ENCODE measurements at places on chromosomes 13 and 19. TPM values are rescaled to one million over a fixed set of nuclear protein-coding genes. Genes with fewer than 3 reads are reported as not detected.

LCP1 gene
- 948 TPM for total RNA-seq

- H3K27ac ChIP-seq, result peak overlapping the region; percentile 84
- H3K36me3 ChIP-seq, result no peaks in the 10 kb centered on the region
- H3K4me1 ChIP-seq, result peaks cover 48% of the 10 kb centered on the region
- no peak for DNase-seq
- peak overlapping the region; percentile 38 for H3K4me3 ChIP-seq
These were observed 7.9 kb downstream of the CEACAM3 start for GRCh38 chr19:41804336-41804735.

DNA sequence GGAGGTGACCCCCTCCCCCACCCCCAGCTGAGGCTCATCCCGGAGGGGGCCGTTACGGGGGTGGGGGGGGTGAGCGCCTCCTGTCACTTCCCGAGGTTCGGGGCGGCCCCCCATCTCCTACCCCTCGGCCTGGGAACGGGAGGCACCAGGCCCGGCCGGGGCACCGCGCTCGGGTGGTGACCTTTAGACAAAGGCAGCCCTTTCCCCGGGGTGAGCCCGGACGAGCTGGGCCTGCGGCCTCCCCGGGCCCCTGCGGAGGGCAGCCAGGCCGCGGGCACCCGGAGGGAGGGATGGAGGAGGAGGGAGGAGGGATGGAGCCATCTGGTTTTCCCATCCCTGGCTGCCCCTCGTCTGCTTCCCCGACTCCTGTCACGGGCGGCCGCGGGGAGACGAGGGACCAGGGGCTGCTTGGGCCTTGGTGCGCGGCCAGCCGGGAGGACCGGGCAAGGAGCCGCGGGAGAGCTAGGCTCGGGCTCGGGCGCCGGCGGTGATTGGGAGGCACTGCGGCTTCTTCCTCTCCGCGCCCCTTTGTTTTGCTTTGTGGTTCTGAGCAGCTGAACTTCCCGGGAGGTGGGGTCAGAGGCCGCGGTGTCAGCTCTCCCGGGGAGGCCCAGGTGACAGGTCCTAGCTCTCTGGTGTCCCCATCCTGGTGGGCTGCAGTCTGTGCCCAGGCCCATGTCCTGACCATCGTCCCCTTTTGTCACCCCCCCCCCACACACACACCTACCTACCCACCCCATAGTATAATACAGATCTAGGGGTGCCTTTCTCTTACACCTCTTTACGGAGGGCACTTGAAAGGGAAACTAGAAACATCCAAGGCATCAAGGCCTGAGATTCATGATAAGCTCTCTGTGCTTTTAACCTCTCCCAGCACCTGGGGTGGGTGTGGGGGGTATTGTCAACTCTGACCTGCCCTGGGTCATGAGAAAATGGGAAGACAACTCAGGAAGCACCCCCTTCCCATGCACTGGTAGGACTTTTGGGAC lies 1.3 kb downstream of the BICRA start:
- DNase-seq, result peak; percentile 29
- peak overlapping the region; percentile 50 for H3K27ac ChIP-seq
- H3K27me3 ChIP-seq, result no peaks in the 10 kb centered on the region
- H3K4me1 ChIP-seq, result peaks cover 38% of the 10 kb centered on the region
- H3K4me3 ChIP-seq, result peak overlapping the region; percentile 64

DNA sequence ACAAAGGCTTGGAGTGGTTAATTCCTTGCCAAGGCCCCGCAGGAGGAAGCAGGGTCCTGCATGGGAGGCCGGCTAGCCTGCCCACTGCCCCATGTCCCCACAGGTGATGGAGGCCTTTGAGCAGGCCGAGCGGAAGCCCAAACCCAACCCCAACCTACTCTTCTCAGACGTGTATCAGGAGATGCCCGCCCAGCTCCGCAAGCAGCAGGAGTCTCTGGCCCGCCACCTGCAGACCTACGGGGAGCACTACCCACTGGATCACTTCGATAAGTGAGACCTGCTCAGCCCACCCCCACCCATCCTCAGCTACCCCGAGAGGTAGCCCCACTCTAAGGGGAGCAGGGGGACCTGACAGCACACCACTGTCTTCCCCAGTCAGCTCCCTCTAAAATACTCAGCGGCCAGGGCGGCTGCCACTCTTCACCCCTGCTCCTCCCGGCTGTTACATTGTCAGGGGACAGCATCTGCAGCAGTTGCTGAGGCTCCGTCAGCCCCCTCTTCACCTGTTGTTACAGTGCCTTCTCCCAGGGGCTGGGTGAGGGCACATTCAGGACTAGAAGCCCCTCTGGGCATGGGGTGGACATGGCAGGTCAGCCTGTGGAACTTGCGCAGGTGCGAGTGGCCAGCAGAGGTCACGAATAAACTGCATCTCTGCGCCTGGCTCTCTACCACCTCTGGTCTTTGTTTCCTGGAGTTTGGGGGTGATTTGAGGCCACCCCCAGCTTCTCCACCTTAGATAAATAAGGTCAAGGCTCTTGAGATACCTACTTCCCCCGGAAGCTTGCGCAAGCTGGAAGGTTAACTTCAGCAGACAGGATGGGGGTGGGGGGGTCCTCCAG lies 2.6 kb downstream of the B3GNT8 start:
- H3K4me1 ChIP-seq, result peaks cover 16% of the 10 kb centered on the region
- H3K27me3 ChIP-seq, result no peaks in the 10 kb centered on the region
- peaks cover 53% of the 10 kb centered on the region for H3K36me3 ChIP-seq
- H3K27ac ChIP-seq, result no peak overlapping the region
- H3K4me3 ChIP-seq, result no peak overlapping the region

GRCh38 chr13:63166345-63166744 lies 1750.7 kb upstream of the PCDH20 start:
- H3K27me3 ChIP-seq, result no peaks in the 10 kb centered on the region
- H3K27ac ChIP-seq, result no peak overlapping the region
- no peak overlapping the region for H3K4me3 ChIP-seq
- no peaks in the 10 kb centered on the region for H3K4me1 ChIP-seq
- DNase-seq, result no peak

DNA sequence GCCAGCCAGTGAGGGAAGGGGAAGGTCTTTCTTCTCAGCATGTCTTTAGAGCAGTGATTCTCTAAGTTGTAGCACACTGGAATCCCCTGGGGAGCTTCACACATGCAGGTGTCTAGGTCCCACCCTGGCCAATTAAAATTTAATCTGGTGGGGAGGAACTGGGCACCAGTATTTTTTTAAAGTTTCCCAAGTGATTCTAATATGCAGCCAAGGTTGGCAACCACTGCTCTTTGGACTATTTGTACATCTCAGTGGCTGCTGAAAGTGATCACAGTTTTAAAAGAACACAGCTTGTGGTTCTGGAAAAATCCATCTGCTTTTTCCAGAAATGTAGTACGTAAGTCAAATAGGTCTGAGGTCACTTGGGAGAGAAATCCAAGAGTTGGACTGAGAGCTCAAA lies 10.7 kb upstream of the KATNAL1 start:
- no peaks in the 10 kb centered on the region for H3K36me3 ChIP-seq
- peaks cover 10% of the 10 kb centered on the region for H3K4me1 ChIP-seq
- no peak for DNase-seq
- H3K27me3 ChIP-seq, result no peaks in the 10 kb centered on the region
- H3K4me3 ChIP-seq, result no peak overlapping the region
- H3K27ac ChIP-seq, result no peak overlapping the region

GRCh38 chr19:55678121-55678671 lies 3.2 kb downstream of the EPN1 start:
- peaks cover 68% of the 10 kb centered on the region for H3K36me3 ChIP-seq
- peak overlapping the region; percentile 83 for H3K27ac ChIP-seq
- H3K27me3 ChIP-seq, result no peaks in the 10 kb centered on the region

HIPK4 gene
- total RNA-seq, result not detected

- H3K4me1 ChIP-seq, result no peaks in the 10 kb centered on the region
- no peak overlapping the region for H3K4me3 ChIP-seq
- no peak for DNase-seq
- peaks cover 57% of the 10 kb centered on the region for H3K27me3 ChIP-seq
- no peak overlapping the region for H3K27ac ChIP-seq
These were observed 116.7 kb downstream of the COL4A2 start for GRCh38 chr13:110423689-110424302.

- no peak overlapping the region for H3K27ac ChIP-seq
- no peaks in the 10 kb centered on the region for H3K36me3 ChIP-seq
- no peaks in the 10 kb centered on the region for H3K4me1 ChIP-seq
- no peak overlapping the region for H3K4me3 ChIP-seq
These were observed 559.0 kb downstream of the TBC1D4 start for GRCh38 chr13:74922963-74923362.

JSRP1 gene
- 0.54 TPM for total RNA-seq

NKPD1 gene
- 0.12 TPM for total RNA-seq

LGALS14 gene
- not detected for total RNA-seq

DNA sequence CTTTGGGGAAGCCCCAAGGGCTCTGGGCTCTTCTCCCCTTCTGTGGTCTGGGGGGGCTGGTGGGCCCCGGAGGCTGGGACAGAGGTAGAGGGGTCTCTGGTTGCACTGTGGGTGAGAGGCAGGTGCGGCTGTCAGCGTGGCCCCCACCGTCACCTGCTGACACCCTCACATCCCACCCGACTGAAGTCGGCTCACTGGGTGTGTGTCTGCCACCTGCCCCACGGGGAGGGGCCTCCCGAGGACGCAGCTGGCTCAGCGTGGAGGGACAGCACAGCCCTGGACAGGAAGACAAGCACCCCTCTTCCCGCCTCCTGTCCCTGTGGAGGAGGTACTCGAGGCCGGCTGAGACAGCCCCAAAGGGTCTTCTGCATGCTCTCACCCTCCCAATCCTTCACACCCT lies 2.2 kb upstream of the TMEM86B start:
- H3K4me1 ChIP-seq, result no peaks in the 10 kb centered on the region
- peaks cover 77% of the 10 kb centered on the region for H3K36me3 ChIP-seq
- H3K4me3 ChIP-seq, result no peak overlapping the region
- no peak for DNase-seq
- no peak overlapping the region for H3K27ac ChIP-seq

DNA sequence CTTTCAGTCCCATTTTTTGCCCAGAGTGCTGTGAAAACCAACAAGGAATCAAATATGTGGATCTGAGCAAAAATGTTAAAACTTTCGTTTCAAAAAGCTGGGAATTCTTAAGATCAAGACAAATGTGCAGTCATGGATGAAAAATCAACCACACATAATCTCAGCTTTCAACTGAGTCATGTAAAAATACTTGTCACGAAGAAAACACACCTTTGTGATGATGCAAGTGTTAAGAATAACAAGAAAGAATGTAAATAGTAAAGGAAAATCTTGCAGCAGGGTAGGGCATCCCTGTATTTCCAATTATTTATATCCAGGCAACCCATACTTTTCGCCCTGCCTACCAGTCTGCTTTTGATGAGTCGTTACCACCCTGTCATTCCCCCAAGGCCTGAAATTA lies 27.4 kb upstream of the DCLK1 start:
- peaks cover 4% of the 10 kb centered on the region for H3K27me3 ChIP-seq
- no peak overlapping the region for H3K27ac ChIP-seq
- DNase-seq, result no peak
- no peaks in the 10 kb centered on the region for H3K4me1 ChIP-seq
- H3K4me3 ChIP-seq, result no peak overlapping the region
- H3K36me3 ChIP-seq, result no peaks in the 10 kb centered on the region

DNA sequence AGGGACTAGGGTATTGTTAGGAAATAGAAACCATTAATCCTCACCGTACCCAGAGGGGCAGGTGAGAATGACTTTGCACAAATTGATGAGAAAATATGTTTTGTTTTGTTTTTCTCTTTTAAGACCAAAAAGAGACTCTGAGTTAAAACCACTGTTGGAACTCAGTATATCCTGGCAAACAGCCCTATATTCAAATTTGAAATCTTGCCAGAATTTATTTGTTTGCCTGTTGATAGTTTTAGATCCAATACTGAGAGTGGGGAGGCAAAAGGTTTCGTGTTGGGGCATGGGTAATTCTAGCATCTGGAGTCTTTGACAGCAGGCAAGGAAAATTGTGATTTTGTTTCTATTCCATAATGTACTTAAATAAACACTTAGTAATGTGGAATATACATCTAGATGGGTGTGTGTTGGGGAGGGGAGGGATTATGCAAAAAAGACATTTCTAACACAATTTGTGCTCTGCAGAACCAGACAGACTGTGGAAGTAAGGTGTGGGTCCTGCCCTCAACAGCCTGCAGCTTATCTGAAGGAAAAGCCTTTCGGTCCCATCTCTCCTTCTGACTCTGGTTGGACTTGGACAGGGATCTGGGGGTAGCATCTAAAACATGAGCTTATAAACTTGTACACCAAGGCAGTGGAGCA lies 190.7 kb downstream of the OXGR1 start:
- H3K4me1 ChIP-seq, result no peaks in the 10 kb centered on the region
- no peak overlapping the region for H3K4me3 ChIP-seq
- DNase-seq, result no peak
- H3K27me3 ChIP-seq, result no peaks in the 10 kb centered on the region

UQCRFS1 gene
- 24.4 TPM for total RNA-seq

DNA sequence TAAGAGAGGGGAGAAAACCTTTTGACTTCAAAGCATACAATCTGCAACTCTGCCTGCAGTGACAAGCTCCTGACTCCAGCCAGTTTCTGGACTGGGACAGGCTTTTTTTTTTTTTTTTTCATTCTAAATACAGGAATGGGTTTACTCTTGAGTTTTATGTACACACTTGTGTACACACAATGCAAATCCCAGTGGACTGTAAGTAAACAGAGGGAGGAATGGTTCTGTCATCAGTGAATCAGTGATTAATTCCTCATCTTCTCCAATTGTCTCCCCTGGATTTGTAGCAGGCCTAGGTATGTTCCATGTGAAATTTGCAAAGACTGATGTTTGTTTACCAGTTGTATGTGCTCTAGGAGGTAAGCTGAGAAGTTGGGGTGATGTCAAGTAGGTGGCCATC lies 184.8 kb downstream of the SHISA2 start:
- H3K27me3 ChIP-seq, result peaks cover 4% of the 10 kb centered on the region
- no peaks in the 10 kb centered on the region for H3K4me1 ChIP-seq
- DNase-seq, result no peak
- H3K36me3 ChIP-seq, result no peaks in the 10 kb centered on the region
- H3K27ac ChIP-seq, result no peak overlapping the region

DNA sequence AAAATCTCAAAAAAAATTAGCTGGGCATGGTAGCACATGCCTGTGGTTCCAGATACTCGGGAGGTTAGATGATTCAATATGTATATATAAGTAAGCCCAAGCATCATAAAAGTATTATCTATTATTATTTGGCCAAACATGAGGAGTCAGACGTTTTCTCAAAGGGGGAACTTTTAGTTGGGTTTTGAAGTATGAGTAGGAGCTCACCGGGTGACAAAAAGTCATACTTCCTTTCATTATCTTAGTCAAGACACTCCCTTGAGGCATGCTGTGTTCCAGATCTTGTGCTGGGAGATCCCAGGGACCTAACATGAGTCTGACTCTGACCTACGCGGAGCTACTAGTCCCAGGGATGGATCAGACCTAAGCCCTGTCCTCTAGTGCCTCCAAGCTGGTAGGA lies 8.2 kb upstream of the MYH14 start:
- H3K27ac ChIP-seq, result no peak overlapping the region
- no peak overlapping the region for H3K4me3 ChIP-seq
- H3K4me1 ChIP-seq, result no peaks in the 10 kb centered on the region

DMKN gene
- total RNA-seq, result 1.5 TPM

CEACAM3 gene
- total RNA-seq, result not detected

SUCLA2 gene
- 35.8 TPM for total RNA-seq

DNA sequence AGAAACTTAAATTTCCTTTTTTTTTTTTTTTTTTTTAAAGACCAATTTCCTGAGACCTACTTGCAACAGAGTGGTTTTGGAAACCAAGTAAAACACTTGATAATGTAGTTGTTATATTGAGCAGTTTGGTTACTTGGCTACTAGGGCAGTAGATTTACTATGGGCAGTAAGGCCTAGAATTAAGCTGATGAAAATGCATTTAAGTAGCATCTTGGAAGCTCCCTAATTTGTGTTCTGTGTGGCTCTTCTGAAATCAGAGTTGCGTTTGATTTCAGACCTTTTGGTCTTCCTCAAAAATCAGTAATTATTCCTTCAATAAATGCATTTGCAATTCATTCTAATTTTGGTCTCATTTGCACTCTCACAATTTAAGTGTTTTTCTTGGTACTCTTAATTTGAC lies 810 bp downstream of the GPR180 start:
- peak overlapping the region; percentile 86 for H3K4me3 ChIP-seq
- no peaks in the 10 kb centered on the region for H3K27me3 ChIP-seq
- peaks cover 18% of the 10 kb centered on the region for H3K4me1 ChIP-seq
- DNase-seq, result no peak
- peaks cover 19% of the 10 kb centered on the region for H3K36me3 ChIP-seq
- peak overlapping the region; percentile 59 for H3K27ac ChIP-seq

Measured in activated B cell treated with CpG ODN at 0.5 μM for 24 hours (primary cell).